Vagina (tissue), 2 donors: ENCODE measurements at places on chromosomes 13 and 19.

GRCh38 chr19:38710928-38711725 lies 33.1 kb downstream of the CAPN12 start:
- no peak for DNase-seq

- DNase-seq = no peak
Observed at GRCh38 chr19:20422216-20423205, 143.1 kb downstream of the ZNF737 start.

DNA sequence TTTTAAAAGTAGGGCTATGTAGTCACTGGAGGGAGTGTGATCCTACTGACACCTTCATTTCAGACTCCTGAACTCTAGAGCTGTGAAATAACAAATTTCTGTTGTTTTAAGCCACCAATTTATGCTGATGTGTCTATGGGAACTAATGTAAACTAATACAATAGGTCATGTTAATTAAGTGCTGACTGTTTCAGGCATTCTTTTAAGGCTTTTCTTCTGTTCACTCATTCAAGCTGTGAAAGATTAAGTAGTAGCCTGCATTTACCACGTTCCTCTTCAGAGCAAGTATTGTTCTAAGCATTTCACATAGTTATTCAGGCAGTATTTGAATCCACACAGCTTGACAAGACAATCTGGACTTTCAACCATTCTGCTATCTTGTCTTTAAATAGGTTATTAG lies 1135.0 kb downstream of the SLITRK1 start:
- DNase-seq = no peak

GRCh38 chr13:48727241-48728011 lies 73.7 kb downstream of the CYSLTR2 start:
- no peak for DNase-seq
